GM18507 (cell line): ENCODE measurements at places on chromosomes 7 and 10.
A peak's percentile ranks its signal among the peaks of the same experiment; 100 is the strongest.

GRCh38 chr10:70221030-70221429, 12.2 kb downstream of the PPA1 start:
- DNase-seq, result no peak

DNA sequence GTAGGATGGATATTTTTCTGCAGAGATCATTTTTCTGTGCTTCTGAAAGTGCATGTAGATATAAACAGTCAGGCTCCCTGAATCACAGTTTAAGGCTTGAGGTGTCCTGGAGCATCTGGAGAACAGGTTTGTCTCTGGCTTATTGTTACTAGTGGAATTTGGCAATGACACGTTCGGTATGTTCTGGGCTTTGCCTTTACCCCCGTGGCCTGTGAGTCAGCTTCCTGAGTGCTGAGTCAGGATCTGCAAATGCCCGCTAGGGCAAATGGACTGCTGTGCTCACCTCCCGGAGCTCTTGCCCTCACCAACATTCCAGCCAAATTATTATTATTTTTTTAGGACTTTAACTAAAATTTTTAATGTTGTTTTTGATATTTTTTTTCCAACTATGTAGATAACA, 192.5 kb upstream of the PRSS1 start:
- DNase-seq, result no peak

GRCh38 chr10:51744235-51745000, 45.0 kb upstream of the CSTF2T start:
- DNase-seq, result no peak

- DNase-seq, result no peak
Observed at GRCh38 chr10:29925771-29926692, 133.4 kb downstream of the JCAD start.

DNA sequence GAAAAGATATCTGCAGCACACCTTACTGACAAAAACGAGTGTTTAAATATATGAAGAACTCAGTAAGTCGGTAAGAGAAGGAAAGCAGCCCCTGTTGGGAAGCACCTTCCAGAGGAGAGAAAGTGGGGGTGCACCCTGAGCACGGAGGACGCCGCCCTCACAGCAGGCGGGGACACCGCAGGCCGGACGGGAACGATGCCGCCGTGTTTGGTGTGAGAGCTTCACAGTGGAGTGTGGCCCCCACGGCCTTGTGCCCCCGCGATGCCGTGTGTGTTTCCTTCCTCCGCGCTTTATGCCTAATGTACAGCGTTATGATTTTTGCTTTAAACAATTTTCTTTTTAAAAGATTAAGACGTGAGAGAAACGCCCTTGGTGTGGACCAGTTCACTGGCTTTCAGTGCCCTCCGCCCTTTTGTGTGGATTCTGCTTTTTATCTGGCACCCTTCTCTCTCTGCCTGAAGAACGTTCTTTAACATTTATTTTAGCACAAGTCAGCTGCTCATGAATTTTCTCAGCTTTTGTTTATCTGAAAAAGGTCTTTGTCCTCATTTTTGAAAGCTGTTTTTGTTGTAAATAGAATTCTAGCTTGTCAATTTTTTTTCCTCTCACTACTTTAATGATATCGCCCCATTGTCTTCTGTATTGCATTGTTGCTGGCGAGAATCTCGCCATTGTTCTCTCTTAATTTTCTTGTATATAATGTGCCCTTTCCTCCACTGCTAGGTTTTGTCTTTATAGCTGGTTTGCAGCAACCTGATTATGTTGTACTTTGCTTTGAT, 110.7 kb downstream of the INPP5A start:
- no peak for DNase-seq

GRCh38 chr7:128123291-128124037, 92.2 kb upstream of the LRRC4 start:
- no peak for DNase-seq

DNA sequence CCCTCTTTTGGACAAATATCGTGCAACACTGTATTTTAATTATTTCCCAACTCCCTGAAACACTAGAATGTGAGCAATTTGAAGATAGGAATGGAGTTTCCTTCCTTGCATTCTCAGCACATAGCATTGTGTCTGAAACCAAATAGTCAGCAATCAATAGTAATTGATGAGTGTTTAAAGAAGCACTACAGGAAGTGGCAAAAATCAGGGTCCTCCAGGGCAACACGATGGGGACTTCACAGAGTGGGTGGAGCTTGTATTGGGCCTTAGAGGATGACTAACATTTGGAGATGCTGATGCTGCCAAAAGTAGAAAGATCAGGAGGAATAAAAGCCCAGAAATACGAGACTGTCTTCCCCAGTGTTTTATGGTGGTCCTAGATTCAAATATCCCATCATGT, 94.9 kb downstream of the NPSR1 start:
- DNase-seq, result no peak

DNA sequence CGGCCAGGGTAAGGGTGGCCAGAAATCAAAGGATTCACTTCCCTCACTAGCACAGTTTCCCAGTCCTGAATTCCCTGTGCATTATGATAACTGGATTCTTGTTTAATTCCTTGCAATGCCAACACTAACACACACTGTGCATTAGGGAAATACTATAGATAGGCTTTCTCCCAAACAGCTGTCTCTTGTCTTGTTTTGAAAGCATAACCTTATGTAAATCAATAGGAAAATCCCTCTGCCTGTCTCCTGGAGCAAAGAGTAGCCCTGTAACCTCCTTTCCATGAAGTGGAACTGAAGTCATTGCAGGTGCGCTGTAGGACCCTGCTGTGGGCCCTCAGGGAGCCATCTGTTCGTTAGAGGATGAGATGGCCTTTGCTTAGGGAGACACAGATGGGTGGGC, 82.8 kb upstream of the FAM171A1 start:
- DNase-seq, result no peak

DNA sequence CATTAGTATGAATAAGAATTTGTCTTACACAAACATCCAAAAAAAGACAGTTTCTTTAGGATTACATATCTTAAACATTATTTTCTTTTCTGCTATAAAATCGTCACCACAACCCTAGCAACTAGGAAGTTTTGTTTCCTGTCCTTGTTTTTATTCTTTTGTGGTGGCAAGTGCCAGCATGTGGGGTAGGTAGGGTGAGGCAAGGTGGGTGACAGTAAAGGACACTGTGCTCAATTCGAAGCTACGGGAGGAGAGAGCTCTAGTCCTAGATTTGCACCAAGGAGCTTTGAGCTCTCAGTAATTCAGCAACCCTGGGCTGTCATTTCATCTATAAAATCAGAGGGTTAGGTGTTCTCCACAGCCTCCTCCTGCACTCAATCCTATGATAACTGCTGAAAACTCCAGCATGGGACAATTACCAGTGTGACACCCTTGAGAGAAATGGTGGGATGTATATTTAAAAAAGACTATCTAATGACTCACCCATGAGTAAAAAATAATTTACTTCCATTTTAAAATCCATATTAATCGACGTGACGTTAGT, 187.1 kb downstream of the FAM107B start:
- DNase-seq, result no peak

DNA sequence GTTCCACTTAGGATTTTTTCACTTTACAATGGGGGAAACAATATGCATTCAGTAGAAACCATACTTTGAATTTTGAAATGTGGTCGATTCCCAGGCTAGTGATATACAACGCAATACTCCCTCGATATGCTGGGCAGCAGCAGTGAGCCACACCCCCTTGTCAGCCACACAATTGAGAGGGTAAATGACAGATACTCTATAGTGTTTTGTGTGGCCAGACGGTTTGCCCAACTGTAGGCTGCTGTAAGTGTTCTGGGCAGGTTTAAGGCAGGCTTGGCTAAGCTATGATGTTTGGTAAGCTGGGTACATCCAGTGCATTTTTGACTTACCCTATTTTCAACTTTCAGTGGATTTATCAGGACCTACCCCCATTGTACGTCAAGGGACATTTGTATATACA, 169.6 kb upstream of the KIAA1217 start:
- DNase-seq, result no peak

DNA sequence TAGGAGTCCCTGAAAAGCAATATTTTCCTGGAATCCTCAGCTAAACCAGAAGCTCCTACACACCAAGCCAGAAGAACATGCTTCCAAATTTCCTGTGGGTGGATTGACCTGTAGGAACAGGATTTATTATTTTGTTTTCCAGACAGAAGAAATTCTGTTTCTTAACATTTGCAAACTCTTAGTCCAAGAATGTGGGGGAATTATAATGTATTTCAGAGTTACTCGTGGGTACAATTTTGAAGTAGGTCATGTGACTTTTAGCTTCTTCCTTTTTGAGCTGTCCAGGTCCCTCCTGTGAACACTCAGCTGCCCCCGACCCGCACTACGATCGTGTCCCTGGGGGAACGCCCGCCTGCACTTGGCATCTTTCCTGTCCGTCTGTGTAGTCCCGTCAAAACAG, 27.7 kb upstream of the VIPR2 start:
- DNase-seq, result no peak

- DNase-seq, result peak; percentile 73
Observed at GRCh38 chr10:69515699-69516259, 57.4 kb downstream of the NEUROG3 start.

- no peak for DNase-seq
Observed at GRCh38 chr10:93384006-93384405, 98.1 kb downstream of the MYOF start.

DNA sequence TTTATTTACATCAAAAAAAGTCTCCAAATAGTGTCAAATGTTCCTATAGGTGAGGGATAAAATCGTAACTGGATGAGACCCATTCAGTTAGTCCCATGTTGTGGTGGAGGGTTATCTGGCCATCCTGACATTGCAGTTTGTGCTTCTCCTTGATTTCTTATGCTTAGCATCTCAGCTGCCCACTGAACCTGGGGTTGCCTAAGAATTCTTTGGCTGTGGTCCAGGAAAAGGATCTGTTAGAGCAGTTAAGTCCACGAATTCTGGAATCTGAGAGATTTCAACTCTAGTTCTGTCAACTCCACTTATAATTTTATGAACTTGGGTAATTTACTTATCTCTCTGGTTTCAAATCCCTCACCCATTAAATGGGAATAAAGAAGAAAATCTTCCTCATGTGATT, 1673.4 kb downstream of the REEP3 start:
- DNase-seq, result no peak

GRCh38 chr10:69328380-69328735, 50.1 kb downstream of the HK1 start:
- no peak for DNase-seq

DNA sequence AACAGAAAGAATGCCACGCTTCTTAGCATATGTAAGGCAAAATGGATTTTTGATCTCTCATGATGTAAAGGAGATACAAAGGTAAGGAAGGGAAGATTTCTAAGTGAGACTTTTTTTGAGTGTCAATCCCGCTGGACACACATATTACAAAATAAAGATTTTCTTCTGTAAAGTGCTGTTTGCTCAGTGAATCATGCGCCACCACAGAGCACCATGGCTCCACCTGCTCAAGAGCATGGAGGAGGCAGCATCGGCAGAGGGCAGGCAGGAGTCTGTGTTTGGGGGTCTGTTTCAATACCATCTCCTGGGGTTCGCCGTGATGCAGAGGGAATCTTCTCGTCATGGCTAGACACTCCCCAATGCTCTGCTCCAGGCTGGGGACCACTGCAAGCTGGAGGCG, 83.5 kb downstream of the ALOX5 start:
- no peak for DNase-seq

DNA sequence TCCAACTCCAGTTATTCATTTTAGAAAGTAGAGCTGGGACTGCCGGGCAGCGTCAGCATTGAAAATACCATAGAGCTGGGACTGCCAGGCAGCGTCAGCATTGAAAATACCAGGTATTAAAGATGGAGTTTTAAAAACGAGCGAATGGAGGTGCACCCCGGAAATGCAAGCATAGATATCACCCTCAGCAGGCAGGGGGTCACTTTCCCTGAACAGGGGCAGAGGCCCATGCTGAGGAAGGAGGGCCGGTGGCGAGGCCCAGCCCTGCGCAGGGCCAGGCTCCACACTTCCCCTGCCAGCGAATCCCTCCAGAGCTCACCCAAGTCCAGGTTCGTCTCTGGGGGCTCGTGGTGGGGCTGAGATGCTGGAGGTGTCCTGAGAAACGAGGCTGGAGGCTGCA, 84.8 kb upstream of the DIP2C start:
- no peak for DNase-seq

DNA sequence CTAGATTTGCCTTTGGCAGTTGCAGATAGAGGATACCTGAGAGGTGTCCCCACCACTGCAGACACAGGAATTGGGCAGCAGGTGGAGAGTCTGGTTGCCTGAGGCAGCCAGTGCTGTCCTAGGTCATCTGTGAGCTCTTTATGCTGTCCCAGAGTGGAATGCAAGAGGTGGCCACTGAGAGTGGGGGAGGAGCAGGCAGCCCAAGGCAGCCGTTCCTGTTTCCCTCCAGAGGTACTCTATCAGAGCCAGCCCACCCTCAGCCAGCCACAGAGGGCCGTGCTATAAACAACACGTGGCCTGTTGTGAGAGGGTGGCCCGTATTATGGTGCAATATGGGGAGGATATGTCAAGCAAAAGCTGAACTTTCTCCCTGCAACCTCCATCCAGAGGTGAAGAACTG, 8.5 kb downstream of the LRRC18 start:
- no peak for DNase-seq

DNA sequence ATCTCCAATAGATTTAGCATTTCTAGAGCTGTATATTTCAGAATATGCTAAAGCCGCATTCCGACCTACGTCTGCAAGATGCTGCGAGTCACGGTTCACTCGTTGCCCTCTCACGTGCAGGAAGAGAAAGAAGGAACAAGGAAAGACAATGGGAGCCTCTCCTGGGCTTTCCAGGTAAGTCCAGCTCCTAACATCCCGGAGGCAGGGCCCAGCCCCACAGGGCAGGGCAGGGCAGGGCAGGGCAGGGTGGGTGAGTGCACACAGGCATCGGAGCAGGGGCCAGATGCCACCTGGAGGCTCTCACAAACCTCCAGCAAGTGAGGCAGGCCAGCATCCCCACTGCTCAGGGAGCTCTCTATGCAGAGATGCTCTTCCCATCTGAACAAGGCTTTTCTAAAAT, 50.8 kb downstream of the VOPP1 start:
- DNase-seq, result no peak

DNA sequence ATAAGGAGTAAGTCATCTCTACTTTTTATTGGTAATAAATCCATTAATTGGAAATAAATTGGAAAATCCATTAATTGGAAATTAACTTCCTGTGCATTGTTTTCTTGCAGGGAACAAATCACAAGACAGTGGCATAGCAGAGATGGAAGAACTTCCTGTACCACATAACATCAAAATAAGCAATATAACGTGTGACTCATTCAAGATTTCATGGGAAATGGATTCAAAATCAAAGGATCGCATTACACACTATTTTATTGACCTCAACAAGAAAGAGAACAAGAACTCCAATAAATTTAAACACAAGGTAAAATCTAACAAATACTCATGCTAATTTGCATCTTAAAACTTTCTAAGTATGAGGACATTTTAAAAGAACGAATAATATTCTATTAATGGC, 57.8 kb downstream of the PHYHIPL start:
- DNase-seq, result no peak

GRCh38 chr10:26881600-26882331, 21.0 kb upstream of the ABI1 start:
- DNase-seq, result no peak
